ENCODE measurements at places on chromosomes 2 and 18.
A peak's percentile ranks its signal among the peaks of the same experiment; 100 is the strongest.

DNA sequence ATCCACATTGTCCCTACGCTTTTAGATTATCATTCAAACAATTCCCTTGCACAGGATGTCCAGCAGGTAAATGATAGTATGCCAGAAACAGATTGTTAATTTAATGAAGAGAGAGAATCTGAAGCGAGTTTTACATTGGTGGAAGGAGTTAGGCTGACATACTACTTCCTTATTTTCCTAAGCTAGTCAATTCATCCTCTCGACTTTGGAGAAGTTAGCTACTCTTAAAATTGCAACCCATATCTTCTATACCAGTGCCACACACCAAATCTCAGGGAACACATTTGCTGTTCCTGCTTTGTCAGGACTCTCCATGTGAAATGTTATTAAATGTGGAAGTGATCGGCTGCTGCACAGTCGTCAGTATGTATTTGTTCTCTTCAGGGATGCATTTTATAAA lies 249.2 kb downstream of the NAPG start:
- no peak for DNase-seq

DNA sequence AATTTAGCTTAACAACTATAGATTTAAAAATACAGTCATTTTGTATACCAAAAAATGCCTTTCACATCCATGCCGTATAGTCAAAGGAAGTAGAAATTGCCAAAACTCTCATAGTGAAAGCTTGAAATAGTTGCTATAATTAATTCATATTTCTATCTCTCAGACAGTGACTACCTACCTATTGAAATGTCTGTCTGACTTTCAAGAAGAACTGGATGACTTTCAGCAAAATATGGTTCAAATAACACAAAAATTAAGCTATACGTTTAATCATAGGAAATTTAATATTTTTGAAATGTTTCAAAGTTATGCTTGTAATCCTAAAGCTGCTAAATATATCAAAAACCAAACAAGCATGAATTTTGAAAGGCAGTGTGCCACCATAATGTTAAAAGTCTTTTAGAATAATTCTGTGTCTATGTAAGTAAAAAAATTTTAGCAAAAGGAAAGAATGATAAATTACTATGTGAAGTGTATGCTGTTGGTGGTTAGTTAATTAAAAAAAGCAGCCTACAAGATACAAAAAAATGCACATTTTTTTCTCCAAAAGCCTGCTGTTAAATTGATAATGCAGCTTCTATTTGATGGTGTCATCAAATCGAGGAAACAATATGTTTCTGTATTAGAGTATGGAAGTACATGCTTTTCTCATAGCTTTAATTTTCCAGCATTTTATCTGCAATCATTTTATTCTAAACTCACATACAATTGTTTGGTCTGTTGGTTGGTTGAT lies 57.7 kb upstream of the ST6GAL2 start:
- no peak for DNase-seq

- DNase-seq: no peak
Observed at GRCh38 chr2:145305889-145306288, 786.0 kb upstream of the ZEB2 start.

DNA sequence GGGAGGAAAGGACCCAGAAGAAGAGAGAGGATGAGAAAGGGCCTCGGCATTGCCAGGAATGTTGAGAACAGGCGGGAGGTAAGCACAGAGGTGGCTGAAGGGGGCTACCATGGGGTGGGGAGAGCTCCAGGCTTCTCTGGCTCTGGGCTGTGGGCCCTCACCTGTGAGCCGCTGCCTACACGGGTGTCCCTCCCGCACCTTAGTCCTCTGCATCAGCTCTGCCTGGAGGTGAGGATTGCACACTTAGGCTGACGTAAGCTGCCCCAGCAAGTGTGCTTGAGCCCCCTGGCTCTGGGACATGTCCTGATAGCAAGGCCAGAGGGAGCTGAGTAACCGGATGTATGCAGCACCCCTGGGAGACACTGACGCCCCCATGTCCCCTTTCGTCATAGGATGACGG lies 33.9 kb downstream of the TMEM18 start:
- no peak for DNase-seq

- DNase-seq: no peak
Observed at GRCh38 chr2:155190342-155190741, 491.8 kb downstream of the KCNJ3 start.

- DNase-seq: no peak
Observed at GRCh38 chr18:76994086-76994654, 138.4 kb downstream of the MBP start.

DNA sequence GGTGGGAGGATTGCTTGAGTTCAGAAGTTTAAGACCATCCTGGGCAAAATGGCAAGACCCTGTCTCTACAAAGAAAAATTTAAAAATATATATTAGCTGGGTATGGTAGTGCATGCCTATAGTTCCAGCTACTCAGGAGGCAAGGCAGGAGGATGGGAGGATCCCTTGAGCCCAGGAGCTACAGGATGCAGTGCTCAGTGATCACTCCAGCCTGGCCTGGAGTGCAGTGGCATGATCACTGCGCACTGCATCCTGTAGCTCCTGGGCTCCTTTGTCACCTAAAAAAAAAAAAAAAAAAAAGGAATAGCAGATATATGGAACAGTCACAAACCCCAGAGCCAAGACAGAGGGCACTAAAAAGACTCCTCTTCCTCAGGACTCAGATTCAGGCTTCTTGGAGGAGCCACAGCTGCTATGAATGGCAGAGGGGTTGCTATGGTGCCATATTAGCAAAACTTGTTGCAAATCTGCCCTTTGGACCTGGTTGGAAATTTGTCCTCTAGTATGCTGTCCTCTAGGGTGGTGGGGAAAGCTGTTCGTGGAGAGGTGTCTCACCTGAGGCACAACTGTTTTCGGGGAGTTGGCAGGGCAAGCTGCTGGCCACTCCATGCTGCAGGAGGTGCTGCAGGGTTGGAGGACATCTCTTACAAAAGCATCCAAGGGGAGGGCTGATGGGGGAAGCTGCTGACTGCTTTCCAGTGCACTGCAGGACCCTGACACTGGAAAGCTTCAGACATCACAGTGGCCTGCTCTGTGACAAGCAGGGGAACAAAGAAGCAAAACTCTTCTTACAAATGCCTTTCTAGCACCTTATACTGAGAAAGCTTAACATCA lies 22.7 kb downstream of the CYP20A1 start:
- no peak for DNase-seq

DNA sequence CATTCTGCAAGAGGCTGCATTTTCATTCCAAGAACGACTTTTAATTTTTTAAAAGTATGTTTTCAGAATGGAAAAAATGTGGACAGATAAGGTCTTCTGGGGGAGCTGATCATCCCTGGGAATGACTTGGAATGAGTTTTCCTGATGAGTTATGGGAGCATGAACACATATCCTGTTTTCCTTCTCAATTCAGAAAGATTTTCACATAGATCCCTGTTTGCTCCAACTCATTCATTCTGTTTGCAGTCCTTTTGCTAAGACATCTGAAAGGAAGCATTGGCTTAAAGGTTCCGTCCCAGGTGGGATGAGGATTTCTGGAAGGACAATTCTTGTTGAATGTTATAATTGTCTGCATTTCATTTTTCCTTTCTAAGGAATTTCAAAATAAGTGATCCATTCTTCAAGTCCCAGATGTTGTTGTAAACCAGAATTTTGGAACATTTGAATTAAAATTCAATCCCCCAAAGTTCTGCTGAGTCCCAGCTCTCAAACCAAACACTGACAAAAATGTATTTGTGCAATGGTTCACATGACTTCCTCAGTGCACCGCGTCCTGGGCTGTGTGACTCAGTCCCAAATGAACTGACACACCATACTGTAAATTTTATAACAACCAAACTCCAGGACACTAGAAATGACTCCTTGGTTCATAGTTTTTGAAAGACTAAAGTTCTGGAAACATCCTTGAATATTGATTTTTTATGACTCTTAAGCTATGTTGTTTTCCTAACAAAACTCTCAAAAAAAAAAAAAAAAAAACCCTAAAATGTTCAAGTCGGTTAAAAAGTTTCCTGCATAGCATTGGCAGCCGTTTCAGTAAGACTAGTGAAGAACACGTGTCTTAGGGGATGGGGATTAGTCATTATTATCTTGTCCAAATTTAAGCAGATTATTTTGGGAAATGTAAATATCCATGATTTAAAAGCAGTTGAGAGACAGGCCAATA lies 281.8 kb upstream of the TCF4 start:
- DNase-seq: no peak

DNA sequence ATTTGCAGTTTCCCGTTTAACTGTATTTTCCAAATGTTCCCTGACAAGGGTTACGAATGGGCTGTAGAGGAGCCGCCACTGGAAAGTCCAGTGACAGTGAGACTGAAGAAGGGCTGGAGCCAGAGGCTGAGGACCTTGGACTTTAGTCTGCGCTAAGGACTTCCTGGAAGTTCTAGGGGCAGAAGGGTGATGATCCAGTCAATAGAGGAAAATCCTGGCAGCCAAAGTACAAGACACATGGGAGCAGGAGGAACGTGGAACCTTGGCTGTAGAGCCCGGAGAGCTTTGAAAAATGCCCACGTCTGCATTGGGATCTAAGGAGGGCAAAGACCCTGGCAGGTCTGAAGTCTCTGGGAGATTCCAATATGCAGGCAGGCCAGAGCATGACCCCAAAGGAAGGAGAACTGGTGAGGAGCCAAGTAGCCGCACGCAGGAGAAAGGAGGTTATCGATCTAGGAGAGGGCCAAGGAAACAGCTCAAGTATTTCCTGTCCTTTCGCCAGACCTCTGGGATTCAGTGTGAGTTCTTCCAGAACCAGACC lies 28.5 kb downstream of the MBP start:
- no peak for DNase-seq

GRCh38 chr18:55544014-55544413 lies 44.0 kb downstream of the TCF4 start:
- DNase-seq: no peak

GRCh38 chr2:134129900-134130537 lies 123.9 kb upstream of the MGAT5 start:
- DNase-seq: no peak

DNA sequence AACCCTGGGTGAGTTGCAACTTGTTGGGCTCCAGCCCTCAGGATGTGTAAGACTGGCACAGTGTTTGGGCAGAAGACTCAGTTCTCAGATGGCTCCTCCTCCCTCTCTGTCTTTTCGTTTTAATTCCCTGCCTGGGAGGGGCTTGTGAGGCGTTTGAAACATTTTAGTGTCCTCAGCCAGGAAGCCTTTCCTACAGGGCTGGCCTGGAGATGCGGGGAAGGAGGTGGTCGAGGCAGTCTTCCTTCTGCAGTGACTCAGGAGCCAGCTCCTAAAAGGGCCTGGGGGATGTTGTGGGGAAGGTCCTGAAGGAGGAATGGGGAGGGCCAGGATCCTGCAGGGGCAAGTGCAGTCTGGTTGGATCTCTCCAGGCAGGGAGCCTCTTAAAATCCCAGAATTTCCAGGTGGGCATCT lies 22.1 kb upstream of the IGFBP5 start:
- DNase-seq: no peak

DNA sequence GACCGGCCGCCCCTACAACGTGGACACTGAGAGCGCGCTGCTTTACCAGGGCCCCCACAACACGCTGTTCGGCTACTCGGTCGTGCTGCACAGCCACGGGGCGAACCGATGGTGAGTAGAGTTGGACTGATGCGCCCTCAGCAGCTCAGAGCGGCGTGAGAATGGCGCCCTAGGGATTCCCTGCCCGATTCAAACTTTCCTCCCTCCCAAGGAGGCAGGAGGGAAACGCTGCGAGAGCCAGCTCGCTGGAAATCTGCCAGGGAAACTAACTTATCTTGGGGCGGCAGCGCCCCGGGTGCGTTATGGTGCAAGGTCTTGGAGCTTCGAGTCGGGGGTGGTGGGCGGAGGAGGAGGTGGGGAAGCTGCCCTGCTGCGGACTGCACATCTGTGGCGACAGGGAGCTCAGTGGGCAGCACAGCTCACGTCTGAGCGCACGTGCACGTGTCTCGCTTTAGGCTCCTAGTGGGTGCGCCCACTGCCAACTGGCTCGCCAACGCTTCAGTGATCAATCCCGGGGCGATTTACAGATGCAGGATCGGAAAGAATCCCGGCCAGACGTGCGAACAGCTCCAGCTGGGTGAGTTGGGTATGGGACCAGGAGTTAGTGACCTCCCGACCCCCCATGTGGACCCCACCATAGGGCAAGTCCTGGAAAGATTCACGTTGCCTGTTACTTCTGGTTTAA lies 697 bp downstream of the ITGA4 start:
- peak; percentile 59 for DNase-seq

- no peak for DNase-seq
Observed at GRCh38 chr18:49926106-49926745, 112.9 kb upstream of the ACAA2 start.

DNA sequence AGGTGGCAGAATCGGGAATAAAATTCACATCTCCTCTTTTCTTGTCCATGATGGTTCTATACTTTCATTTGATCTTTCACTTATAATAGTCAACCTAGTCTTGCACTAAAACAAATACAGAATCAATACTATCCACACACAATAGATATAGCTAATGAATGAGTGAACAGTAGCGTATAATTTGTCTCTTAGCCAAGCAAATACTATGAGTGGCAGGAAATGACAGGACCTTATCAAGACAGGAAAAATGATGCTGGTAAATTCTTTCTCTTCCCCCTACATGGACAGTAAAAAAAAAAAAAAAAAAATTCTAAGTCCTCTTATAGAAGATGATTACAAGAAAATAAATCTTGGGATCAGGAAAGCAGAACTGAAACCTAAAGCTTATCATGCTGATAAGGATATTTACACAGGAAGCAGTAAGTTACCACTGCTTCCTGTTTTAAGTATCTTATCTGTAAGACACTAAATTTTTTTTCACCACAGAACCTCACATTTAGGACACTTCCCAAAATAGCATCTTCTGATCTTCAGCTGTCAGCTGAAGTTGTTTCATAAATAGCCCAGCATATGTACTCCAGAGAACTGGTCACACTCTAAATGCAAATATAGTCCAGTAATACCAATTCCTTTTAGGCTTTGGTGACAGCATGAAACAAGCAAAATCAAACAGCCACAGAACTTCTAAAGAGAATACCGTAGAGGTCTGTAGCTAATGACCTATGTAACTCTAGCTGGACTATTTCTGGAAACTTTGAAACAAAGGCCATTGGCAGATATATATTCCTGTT lies 27.0 kb downstream of the IRS1 start:
- DNase-seq: peak; percentile 54

- peak; percentile 28 for DNase-seq
Observed at GRCh38 chr18:61992923-61993322, 100.1 kb upstream of the RNF152 start.

DNA sequence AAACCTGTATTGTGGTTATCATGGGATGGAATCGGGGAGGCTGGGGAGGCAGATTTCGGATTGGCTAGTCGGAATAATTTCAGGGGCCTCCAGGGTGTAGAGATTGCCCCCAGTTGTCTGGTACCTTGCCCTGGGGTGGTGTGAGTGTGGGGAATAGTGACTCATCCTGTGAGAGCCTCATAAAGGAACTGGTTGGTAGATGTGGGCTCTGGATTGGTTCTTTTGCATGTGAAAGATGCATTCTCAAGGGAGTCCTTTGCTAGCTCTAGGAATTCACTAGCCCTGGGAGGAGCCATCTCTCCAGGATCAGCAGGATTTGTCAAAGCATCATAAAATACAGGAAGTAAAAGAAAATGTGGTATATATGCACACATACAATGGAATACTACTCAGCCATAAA lies 331.6 kb downstream of the SETBP1 start:
- peak; percentile 2 for DNase-seq

GRCh38 chr2:212424082-212424481 lies 114.5 kb downstream of the ERBB4 start:
- DNase-seq: no peak

GRCh38 chr2:55159037-55159651 lies 72.9 kb downstream of the CLHC1 start:
- DNase-seq: peak; percentile 94
